Right lobe of liver (tissue), 6 donors: ENCODE measurements at places on chromosomes 6 and 20. TPM values are rescaled to one million over a fixed set of nuclear protein-coding genes. Genes with fewer than 3 reads are reported as not detected.

DNA sequence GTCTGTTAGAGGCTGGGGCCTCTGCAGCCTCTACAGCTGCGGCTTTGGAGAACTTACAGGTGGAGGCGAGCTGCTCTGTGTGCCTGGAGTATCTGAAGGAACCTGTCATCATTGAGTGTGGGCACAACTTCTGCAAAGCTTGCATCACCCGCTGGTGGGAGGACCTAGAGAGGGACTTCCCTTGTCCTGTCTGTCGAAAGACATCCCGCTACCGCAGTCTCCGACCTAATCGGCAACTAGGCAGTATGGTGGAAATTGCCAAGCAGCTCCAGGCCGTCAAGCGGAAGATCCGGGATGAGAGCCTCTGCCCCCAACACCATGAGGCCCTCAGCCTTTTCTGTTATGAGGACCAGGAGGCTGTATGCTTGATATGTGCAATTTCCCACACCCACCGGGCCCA lies 2.6 kb downstream of the TRIM39 start:
- DNase-seq = peak; percentile 67
- H3K4me1 ChIP-seq = no peaks in the 10 kb centered on the region
- H3K36me3 ChIP-seq = no peaks in the 10 kb centered on the region
- no peak overlapping the region for H3K4me3 ChIP-seq
- no peak overlapping the region for H3K27ac ChIP-seq

ZNF334 gene
- total RNA-seq = 0.80 TPM

TFAP2C gene
- not detected for total RNA-seq

SNAP25 gene
- not detected for total RNA-seq

- peak; percentile 15 for DNase-seq
- no peaks in the 10 kb centered on the region for H3K4me1 ChIP-seq
- H3K27me3 ChIP-seq = peaks cover 15% of the 10 kb centered on the region
- H3K4me3 ChIP-seq = no peak overlapping the region
Measured at GRCh38 chr6:109979033-109979921, 1.2 kb downstream of the GPR6 start.

GRCh38 chr6:130229645-130230044 lies 6.9 kb upstream of the SAMD3 start:
- DNase-seq = no peak
- no peak overlapping the region for H3K4me3 ChIP-seq
- H3K27me3 ChIP-seq = no peaks in the 10 kb centered on the region
- H3K4me1 ChIP-seq = no peaks in the 10 kb centered on the region
- no peak overlapping the region for H3K27ac ChIP-seq
- no peaks in the 10 kb centered on the region for H3K36me3 ChIP-seq

GRCh38 chr6:131945971-131946370 lies 5.2 kb downstream of the CCN2 start:
- H3K27ac ChIP-seq = no peak overlapping the region
- H3K4me1 ChIP-seq = no peaks in the 10 kb centered on the region
- no peak overlapping the region for H3K4me3 ChIP-seq
- no peak for DNase-seq
- H3K36me3 ChIP-seq = peaks cover 5% of the 10 kb centered on the region
- H3K27me3 ChIP-seq = no peaks in the 10 kb centered on the region
